ENCODE measurements at places on chromosomes 7 and 10.

DNA sequence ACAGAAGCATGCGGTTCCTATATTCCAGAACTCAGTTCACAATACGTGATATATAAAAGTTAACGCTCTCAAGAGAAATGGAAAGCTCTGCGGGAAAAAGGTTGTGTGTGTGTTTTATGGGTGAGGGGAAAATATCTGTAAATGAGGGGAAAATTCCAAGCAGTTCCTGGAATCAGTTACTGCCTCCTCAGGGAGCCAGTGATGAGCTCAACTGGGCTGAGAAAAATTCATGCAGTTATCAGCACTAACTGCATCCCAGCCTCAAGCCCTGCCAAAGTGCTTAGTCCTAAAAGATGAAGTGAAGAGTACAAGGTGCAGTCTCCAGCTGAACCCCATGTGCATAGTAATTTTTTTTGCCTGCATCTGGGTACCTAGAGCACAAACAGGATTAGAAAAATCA is 191.9 kb downstream of the CDK14 start:
- DNase-seq: peak; percentile 35

DNA sequence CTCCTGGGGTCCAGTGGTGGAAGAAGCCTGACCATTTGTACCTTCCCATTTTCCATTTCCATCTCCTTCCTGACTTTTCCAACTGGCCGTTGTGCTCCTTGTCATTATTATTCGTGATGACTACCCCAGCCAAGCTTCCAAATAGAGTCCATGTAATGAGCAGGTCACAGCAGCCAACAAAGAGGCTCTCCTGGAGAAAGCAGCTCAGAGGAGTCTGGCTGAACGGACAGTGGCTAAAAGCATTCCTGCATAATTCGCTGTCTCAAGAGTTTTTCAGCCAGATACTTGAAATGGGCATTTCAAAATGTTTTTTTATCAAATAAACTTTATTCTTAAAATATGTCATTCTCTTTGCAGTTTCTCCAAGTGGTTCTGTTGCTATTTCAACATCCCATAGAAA is 458.6 kb downstream of the INHBA start:
- peak; percentile 74 for DNase-seq

DNA sequence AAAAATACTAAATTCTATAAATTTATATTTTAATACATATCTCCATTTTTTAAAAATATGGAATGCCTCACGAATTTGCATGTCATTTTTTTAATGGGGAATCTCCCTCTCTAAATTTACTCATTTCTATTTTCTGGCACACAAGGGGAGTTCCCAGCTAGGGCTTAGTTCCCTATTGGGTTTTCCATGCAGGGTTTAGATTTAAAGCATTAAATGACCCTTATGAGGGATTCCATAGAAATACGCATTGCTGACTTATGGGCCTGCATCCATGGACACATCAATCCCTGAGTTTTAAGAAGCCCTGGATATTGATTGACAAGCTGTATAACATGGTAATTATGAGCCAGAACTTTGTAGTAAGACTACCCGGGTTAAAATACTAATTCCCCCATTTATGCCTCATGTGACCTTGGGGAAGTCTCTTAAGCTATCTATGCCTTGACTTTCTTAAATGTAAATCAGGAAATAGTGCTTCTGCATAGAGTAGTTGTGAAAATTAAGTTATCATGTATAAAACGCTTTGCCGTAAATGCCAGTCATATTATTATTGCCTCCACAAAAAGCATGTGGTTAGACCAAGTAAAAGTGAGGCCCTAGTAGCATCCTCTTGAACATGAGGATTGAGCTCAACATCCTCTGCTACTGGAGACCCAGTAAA is 78.8 kb upstream of the ANKRD1 start:
- DNase-seq: no peak

DNA sequence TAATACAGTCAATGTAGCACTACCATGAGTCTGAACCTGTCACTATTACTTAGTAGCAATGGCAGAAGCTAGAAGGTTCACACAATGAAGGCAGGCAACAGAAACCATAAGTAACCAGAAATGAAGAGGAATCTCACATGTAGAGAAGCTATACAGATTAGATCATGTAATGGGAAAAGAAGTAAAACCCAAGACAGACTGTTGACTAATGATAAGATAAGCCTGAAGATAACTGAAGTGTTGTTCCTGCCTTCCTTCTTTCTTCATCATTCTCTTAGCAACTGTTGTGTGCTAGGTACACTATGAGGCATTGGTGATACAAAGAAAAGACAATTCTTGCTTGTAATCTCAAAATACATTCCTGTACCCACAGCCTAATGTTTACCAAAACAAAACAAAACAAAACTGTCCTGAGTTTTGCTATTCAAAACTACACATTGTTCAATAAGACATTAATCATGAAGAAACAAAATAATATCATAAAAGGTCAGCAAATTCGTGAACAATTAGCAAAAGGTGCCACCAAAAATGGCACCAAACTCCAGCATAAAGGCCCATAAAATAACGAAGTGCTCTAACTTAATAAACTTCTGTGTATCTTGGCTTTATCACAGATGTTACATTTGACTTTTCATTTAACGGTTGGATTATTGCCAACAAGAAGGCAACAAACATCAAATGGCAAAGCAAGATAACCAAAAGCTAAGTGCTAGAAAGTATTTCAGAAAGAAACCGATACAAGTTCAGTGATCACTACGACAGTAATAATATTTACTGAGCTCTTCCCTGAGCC is 27.1 kb downstream of the ZNF800 start:
- DNase-seq: no peak

DNA sequence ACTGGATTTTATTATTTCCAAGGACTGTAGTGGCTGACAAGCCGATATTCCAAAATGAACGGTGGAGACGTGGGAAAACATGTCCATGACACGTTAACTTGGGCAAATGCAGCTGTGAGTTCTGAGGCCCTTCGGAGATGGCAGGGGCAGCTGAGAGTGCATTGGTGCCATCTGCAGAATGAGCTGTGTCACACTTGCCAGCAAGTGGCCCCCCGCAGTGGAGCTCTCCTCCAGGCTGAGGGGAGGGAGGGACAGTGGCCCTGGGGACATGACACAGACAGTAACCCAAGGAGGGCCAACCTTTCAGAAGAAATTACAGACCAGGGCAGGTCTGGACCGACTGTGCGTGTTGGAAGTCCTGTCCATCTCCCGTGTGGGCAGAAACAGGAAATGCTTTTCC is 139.4 kb downstream of the SVIL start:
- DNase-seq: no peak

DNA sequence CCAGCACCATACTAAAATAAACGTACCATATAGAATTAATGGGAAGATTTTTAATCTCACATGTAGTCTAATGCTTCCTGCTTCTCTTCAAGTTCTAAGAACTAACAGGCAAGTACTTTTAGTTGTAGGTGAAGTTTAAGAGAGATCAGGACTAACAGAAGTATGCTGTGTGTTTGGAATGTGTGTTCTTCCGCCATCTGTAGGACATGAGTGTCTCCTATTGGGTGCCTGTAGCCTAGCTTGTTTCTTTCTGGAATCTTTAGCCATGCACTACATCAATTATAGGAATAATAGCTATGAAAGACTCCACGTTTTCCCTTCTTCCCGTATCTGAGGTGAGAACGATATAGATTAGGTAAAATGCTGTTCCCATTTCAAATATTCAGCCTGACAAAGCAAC is 140.2 kb upstream of the AHR start:
- DNase-seq: no peak

- no peak for DNase-seq
These were observed 52.0 kb downstream of the BAIAP2L1 start for GRCh38 chr7:98348726-98349474.

DNA sequence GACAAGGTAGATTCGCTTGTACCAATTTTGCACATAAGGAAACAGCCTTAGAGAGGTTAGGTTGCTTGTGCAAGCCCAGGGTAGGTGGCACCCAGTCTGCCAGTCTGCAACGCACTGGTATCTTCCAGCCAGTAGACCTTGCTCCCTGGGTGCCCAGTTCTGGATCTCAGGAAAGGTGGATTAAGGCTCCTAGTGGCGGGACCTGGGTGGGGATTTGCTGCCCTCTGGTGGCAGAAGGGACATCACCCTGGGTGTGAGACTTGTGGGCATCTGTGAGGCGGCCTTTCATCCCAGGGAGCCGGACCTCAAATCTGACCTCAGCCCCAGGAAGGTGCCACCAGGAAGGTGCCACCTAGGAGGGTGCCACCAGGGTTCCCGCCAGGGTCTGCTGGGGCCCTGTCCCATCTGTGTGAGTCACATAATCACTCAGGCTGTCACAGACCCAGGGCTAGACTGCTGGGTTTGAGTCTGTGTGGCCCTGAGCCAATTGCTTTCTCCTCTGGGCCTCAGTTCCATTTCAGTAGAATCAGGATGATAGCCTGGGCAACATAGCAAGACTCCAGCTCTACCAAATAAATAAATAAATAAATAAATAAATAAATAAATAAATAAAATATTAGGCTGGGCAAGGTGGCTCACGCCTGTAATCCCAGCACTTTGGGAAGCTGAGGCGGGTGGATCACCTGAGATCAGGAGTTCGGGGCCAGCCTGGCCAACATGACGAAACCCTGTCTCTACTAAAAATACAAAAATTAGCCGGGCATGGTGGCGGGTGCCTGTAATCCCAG is 5.3 kb upstream of the PRKRIP1 start:
- DNase-seq: peak; percentile 27

- peak; percentile 48 for DNase-seq
These were observed 74.5 kb downstream of the DIP2C start for GRCh38 chr10:614790-615582.

- DNase-seq: peak; percentile 35
These were observed 2.1 kb downstream of the ADK start for GRCh38 chr10:74153123-74153522.

GRCh38 chr10:22217842-22218241 is at the start of gene EBLN1:
EBLN1 (minus strand) TSS chr10:22218015; CDS start chr10:22209983, 8,032 bp downstream.
- DNase-seq: no peak

GRCh38 chr7:114889646-114890285 is 32.1 kb upstream of the MDFIC start:
- peak; percentile 99 for DNase-seq

DNA sequence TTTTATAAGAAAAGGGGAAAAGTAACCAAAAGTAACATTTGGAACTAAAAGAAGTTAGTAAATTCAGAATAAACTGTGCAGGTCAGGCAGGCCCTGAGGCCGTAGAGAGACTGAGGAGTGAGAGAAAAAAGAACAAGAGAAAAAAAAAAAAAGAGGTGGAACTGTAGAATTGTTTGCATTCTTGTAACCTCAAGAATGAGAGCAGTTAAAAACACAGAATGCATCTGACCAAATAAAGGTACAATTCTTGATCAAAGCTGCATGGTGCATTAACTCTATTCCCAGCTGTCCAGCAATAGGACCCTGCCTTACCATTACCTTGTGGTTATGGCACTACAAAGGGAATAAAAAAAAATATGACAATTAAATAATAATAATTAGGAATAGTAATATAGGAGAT is 170.1 kb upstream of the SEMA3A start:
- peak; percentile 77 for DNase-seq

- DNase-seq: peak; percentile 14
These were observed 42.1 kb upstream of the MKLN1 start for GRCh38 chr7:131285556-131285955.

DNA sequence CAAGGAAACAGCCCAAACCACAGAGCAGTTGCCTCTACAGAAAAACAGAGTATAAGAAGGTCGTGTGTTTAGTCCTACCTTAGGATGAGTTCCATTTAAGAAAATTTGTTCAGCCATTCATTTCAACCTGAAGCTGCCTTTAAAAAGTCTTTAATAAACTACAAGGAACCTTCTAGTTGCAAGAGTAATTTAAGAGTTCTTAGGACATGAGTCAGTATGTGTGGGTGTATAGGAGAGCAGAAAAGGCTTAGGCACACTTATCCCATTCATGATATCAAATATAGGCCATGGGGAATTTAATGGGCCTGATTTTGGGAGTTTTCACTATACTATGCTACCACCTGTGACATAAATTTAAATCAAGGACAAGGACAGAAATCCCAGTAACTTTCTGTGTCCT is 496.8 kb downstream of the TFEC start:
- peak; percentile 56 for DNase-seq

GRCh38 chr10:7541137-7542087 is 125.4 kb downstream of the ITIH5 start:
- DNase-seq: peak; percentile 54

DNA sequence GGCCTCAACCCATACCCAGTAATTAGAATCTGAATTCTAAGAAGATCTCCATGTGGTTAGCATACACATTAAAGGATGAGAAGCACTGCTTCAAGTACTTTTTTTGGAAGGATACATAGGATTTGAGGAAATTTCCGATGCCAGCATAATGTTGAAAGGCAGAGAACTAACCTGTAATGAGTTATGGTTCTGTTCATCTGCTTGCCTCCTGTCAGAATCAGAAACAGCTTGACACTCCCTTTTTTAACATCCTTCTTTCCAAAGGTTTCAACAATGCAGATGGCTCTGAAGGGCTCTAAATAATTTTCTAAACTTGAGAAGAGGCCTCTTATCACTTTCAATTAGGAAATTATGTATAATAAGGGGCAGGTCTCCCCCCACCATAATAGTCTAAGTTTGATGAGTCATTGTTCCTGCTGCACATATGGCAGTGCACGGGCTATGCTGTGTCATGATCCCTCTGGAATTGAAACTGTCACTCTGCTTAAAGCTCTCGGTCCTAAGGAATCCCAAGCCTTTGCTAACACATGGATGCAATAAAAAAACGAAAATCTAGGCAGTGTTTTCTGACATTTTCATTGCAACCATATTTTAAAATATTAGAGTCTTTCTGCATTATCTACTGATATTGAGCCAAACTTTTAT is 291.2 kb upstream of the FZD1 start:
- DNase-seq: peak; percentile 16
